ENCODE measurements at places on chromosomes 5 and 9.

GRCh38 chr5:82881571-82882174 lies 195.5 kb downstream of the TMEM167A start:
- no peak for DNase-seq

GRCh38 chr9:85715587-85715986 lies 26.2 kb downstream of the AGTPBP1 start:
- no peak for DNase-seq

DNA sequence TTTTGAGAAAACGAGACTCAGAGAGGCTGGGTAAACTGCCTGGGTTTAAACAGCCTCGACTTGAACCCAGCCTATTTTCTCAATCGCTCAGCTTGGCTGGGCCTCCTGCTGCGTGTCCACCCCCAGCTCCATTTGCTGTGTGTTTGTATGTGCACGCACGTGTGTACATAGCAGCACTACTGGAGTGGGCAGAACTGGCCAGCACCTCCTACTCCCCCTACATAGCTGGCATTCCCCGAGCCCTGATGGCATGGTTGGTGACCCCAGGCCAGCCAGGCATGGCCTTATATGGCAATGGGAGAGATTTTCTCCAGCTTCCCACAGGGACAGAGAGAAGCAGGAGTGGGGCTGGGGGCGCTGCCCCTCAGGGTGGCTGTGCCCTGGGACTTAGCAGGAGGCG lies 4.1 kb downstream of the AIF1L start:
- no peak for DNase-seq

- DNase-seq: peak; percentile 59
Measured at GRCh38 chr9:2120926-2121689, 106.0 kb downstream of the SMARCA2 start.

GRCh38 chr9:115590011-115590410 lies 472.1 kb upstream of the TNC start:
- peak; percentile 76 for DNase-seq

Measured in adipocyte (in vitro differentiated cells).